Tibial artery (tissue), 4 donors: ENCODE measurements at places on chromosomes 11 and 22.

DNA sequence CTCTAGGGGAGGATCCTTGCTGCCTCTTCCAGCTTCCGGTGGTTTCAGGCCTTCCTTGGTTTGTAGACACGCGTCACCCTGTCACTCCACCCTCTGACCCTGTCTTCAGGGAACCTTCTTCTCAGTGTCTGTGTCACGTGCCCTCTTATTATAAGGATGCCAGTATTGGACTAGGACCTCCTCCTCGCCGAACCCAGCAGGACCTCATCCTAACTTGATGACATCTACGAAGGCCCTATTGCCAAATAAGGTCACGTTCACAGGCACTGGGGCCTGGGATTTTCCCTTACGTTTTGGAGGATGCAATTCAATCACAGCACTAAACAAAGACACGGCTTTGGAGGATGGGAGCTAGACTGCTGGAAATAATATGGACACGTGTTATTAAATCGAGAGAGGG, 408.7 kb downstream of the BRD1 start:
- no peaks in the 10 kb centered on the region for H3K36me3 ChIP-seq
- no peak overlapping the region for H3K4me3 ChIP-seq
- no peak overlapping the region for H3K27ac ChIP-seq
- H3K27me3 ChIP-seq, result no peaks in the 10 kb centered on the region

DNA sequence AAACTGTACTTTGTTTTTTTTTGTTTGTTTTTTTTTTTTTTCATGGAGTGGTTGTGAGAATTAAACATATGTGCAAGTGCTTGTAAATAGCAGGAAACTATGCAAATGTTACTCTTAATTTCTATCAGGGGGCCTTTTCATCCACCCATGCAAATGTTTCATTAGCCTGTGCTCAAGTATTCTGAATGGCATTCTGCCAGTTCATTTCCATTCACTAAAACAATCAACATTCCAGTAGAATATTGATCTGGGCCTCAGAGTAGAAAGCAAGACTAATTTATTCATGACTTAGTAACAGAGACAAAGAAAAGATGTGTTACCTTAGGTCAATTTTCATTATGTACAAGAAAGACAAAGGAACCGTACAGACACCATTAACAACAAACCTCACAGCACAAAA, 971.4 kb downstream of the DLG2 start:
- H3K4me1 ChIP-seq, result no peaks in the 10 kb centered on the region
- H3K4me3 ChIP-seq, result no peak overlapping the region
- H3K27me3 ChIP-seq, result no peaks in the 10 kb centered on the region

DNA sequence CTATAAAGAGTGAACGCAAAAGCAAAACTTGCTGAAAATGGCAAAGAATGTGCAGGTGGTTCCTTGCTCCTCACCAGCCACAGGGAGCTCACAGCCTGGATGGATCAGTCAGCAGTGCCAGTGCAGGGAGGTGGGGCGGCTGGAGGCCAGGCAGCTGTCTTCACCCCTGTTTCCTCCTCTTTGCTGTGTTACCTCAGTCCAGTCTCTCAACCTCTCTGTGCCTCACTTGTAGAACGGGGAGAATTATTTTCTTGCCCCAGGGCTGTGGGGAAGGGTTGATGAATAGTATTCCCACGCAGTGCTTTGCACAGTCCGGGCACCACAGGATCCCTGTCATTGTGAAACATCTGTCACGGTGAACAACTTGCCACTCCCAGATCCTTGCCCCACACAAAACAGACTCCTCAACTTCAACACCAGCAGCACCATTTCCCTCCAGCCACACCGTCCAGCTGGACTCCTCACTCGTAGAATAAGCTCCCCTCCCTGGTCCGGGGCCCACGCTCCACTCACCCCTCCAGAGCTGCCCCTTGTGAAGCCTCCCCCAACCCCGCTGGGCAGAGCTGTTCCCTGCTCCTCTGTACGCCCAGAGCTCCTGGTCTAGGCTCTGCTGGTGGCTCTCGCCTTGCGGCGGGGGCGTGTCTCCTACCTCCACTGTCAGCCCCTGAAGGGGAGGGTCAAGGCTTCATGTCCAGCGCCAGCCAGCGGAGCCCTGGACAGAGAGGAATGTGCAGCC, 27.7 kb downstream of the MPPED1 start:
- no peaks in the 10 kb centered on the region for H3K36me3 ChIP-seq
- peaks cover 67% of the 10 kb centered on the region for H3K27me3 ChIP-seq
- no peak for DNase-seq
- no peak overlapping the region for H3K4me3 ChIP-seq
- no peaks in the 10 kb centered on the region for H3K4me1 ChIP-seq
- no peak overlapping the region for H3K27ac ChIP-seq

- H3K4me1 ChIP-seq, result no peaks in the 10 kb centered on the region
- no peak for DNase-seq
- H3K36me3 ChIP-seq, result no peaks in the 10 kb centered on the region
- H3K4me3 ChIP-seq, result no peak overlapping the region
- no peak overlapping the region for H3K27ac ChIP-seq
Measured at GRCh38 chr11:75087319-75088305, 9.1 kb downstream of the OR2AT4 start.

DNA sequence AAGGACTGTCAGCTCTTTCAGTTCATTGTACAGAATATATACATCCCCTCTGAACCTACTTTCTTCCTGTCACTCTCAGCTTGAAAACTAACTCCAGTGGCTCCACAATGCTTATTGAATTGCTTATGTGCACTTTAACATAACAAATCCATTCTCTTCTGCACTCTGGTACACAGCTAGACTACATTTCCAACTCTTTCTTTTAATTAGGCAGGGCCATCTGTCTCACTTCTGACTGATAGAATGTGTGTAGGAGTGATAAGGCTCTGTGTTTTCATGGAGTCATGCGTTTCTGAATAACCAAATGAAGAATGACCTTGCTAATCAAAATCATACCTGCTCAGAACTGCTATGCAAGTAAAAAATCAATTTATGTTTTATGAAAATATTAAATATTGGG, 278.5 kb upstream of the CCDC179 start:
- no peaks in the 10 kb centered on the region for H3K27me3 ChIP-seq
- H3K4me3 ChIP-seq, result no peak overlapping the region
- no peaks in the 10 kb centered on the region for H3K36me3 ChIP-seq
- peaks cover 11% of the 10 kb centered on the region for H3K4me1 ChIP-seq

DNA sequence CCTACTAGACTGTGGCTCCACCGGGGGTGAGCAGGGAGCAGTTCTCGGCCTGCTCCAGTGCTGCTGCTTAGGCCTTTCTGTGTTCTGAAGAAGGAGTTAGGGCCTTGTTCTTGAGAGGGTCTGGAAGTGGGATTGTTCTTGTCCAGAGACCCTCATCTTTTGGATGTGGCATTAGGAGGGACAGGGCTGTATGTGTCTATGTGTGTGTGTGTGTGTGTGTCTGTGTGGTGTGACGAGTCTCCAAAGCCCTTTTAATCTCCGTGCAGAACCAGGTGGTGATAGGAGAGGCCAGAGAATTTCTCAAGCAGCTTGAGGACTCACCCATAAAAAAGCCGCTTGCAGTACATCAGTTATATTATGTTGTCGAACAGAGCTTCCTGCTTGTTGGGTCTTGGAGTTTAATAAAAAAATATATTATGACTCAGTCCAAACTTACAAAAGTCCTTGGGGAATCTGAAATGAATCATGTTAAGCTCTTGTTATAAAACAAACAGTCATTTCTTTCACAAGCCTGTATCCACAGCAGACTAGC, 196.5 kb downstream of the TENM4 start:
- no peaks in the 10 kb centered on the region for H3K36me3 ChIP-seq
- H3K27ac ChIP-seq, result peak overlapping the region; percentile 78
- peaks cover 48% of the 10 kb centered on the region for H3K4me1 ChIP-seq
- DNase-seq, result peak; percentile 39
- H3K27me3 ChIP-seq, result no peaks in the 10 kb centered on the region

- no peak overlapping the region for H3K27ac ChIP-seq
- no peaks in the 10 kb centered on the region for H3K4me1 ChIP-seq
- no peaks in the 10 kb centered on the region for H3K27me3 ChIP-seq
- no peaks in the 10 kb centered on the region for H3K36me3 ChIP-seq
Measured at GRCh38 chr11:28483072-28483867, 375.1 kb downstream of the METTL15 start.

DNA sequence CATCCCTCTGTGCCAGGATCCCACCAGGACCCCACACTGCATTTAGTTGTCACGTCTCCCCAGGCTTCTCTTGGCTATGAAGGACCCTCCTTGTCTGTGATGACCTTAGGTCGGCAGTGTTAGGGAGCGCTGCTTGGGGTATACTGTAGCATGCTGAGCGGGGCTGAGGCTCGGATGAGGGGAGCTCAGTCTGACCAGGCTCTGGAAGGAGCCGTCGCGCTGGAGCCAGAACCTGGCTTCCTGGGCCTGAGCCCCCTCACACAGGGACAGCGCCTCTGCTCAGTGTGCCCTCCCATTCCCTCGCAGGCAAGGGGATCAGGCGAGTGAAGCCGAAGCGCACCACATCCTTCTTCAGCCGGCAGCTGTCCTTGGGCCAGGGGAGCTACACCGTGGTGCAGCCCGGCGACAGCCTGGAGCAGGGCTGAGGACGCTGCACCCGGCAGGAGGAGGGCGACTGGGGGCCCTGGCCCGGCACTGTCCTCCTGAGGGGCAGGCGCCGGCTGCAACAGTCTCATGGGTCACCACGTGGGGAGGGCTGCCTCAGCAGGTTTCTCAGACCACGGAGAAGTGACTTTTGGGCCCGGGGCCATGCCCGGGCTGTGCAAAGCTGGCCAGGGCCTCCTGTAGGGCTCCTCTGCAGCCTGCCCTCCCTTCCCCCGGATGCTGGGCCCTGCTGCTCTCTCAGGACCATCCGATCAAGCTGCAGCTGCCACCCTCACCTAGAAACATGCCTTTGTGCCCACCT, 11.5 kb upstream of the NEAT1 start:
- no peak overlapping the region for H3K4me3 ChIP-seq
- no peak for DNase-seq
- no peaks in the 10 kb centered on the region for H3K4me1 ChIP-seq
- no peak overlapping the region for H3K27ac ChIP-seq
- H3K36me3 ChIP-seq, result peaks cover 45% of the 10 kb centered on the region

- no peak overlapping the region for H3K4me3 ChIP-seq
- H3K4me1 ChIP-seq, result no peaks in the 10 kb centered on the region
- no peaks in the 10 kb centered on the region for H3K27me3 ChIP-seq
- H3K36me3 ChIP-seq, result no peaks in the 10 kb centered on the region
Measured at GRCh38 chr11:99268886-99269285, 248.1 kb downstream of the CNTN5 start.

DNA sequence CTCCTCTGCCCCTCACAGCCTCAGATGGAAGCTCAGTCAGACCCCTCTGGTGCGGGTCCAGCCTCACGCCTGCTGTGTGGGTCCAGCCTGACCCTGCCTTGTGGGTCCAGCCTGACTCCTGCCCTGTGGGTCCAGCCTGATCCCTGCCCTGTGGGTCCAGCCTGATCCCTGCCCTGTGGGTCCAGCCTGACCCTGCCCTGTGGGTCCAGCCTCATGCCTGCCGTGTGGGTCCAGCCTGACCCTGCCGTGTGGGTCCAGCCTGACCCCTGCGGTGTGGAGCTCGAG, 445.3 kb downstream of the BRD1 start:
- no peak overlapping the region for H3K4me3 ChIP-seq
- no peaks in the 10 kb centered on the region for H3K36me3 ChIP-seq
- H3K27ac ChIP-seq, result no peak overlapping the region
- H3K27me3 ChIP-seq, result no peaks in the 10 kb centered on the region
